Trophoblast cell (in vitro differentiated cells and primary cell): ENCODE measurements at places on chromosomes 3 and 15.

GRCh38 chr15:51092480-51093040 lies 2.1 kb downstream of the TNFAIP8L3 start:
- DNase-seq: no peak

- DNase-seq: no peak
Observed at GRCh38 chr3:184391266-184391665, 11.4 kb downstream of the CHRD start.

DNA sequence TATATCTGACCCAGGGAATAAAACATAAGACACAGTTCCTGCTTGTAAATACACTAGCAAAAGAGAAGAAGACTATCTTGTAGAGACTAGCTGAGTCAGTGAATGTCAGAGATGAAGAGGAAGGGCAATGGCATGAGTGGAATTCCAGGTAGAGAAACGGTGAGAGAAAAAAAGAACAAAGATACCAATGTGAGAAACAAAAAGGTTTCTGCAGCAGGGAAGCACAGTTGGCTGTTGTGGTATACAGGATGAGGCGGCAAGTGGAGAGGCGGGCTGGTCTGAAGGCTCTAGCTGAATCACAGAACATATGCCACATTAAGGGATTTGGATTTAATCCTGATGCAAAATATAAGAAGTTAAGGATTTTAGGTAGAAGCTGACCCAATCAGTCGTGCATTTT lies 17.1 kb upstream of the TASOR start:
- peak; percentile 67 for DNase-seq

GRCh38 chr3:24184528-24185176 lies 239.6 kb downstream of the NR1D2 start:
- no peak for DNase-seq

- no peak for DNase-seq
Observed at GRCh38 chr3:42085641-42086376, 5.3 kb upstream of the TRAK1 start.

DNA sequence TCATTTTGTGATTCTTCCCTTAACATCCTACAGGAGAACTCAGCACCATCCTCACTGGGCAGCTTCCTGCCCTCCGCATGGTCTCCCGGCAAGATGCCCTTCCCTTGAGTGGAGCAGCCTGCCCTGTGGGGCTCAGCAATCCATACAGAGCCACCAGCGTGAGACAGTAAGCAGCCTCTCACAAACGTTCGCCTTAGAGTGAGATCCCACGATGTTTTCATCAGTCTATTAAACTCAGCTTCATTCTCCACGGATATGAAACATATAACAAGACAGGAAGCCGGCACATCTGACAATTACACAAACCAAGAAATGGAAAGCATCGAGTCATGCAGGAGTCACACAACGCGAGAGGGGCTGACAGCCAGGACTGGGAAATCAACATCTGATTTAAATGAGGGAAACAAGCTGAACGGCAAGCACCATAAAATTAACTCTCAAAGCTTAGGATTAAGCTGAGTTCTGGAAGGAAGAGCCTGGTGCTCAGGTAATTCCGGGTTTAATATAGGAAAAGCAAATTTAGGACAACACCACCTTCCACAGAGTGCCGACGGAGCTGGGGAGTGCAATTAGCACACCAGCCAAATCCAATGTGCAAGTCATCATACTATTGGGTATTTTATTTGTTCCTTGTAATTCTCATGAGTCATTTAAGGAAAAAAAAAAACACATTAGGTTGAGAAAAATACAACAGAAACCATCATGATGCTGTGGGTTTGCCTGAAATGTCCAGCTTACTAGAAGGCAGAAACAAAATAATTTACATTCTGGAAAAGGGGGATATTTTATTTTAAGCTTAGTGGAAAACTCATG lies 272.0 kb downstream of the OCA2 start:
- no peak for DNase-seq

DNA sequence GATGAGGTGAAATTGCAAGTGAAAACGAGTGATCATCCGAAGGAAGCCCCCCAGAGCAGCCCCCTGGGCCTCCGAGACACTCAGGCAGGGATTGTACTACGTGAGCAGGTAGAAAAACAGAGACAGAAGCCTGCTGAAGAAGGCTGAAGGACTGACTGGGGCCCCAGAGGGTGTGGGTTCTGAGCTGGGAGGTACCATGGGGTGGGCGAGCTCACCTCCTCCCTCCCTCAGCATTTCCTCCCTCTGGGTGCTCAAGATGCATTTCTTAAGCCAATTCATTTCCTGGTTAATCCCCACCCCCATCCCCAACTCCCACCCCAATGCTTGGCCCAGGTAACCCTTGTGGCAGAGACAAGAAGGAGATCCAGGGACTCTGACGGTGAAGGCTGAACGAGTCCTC lies 108.7 kb downstream of the BDH1 start:
- no peak for DNase-seq

DNA sequence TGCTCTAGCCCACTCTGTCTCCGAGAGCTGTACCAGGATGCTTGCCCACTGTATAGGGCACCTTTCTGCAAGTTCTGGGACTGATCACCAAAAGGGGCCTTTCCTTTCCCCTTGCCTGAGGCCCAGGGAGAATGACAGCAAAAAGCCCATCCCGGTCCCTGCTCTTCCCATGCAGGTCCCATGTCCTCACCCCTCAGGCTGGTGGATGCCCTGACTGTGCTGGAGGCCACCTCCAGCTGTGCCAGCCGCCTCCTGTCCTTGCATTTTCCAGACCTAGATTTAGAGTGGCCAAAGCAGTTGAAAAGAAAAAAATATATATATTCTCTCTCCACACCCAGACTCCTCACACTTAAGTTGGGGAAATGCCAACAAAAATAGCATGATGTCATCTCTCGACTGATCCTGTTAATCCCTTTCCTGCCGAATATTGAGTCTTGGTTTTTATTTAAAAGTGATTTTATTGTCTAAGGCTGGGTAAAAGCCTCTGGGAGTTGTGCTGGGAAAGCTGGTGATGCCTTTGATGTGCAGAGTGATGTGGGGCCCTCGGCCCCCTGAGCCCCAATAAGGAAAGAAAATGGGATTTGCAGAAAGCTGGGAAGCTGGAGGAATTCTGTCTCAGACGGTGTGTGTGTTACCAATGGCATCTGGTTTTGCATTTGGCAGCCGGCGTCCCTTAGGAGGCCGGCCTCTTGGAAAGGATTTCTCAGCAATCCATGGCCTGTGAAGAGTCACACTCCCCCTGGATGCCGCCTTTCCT lies 29.3 kb upstream of the TPM1 start:
- DNase-seq: no peak

DNA sequence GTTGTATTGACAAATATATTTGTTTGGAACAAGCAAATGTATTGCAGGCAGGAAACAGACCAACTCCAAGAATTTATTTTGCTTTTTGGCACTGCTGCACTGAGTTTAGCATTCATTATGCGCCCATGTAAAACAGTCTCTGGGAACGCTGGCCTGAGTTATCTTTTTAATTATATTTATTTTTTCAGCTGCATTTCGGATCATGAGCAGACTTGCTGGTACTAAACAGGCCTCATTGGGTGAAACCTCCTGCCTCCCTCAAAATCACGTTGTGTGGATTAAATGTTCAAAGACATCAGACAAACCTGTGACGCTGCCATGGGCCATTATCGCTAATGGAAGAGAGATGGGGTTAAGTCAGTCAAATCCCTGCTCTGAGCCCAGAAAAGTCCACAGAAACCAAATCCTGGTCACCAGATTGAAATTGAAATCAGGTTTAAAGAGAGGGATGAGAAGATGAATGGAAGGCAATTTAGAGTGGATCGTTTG lies 511.1 kb upstream of the PROK2 start:
- no peak for DNase-seq

DNA sequence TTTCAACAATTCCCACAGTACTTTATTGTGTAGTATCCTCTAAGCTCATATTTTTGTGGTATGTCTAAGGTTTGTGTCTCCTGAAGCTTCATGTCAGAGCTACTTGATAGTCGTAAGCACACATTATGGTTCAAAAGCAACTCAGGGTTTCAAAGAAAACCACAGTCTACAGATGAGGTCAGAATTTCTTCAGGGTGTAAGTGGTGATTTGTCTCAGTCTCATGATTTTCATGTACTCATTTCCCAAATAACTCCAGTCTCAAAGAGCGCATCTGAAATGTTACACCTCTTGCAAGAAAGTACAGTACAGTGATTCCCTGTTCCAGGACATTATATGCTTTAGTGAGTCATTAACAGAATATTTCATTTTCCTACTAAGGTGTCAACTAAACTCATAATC lies 47.5 kb upstream of the SSR3 start:
- no peak for DNase-seq

- DNase-seq: no peak
Observed at GRCh38 chr3:53155760-53156159, 5.2 kb upstream of the PRKCD start.

DNA sequence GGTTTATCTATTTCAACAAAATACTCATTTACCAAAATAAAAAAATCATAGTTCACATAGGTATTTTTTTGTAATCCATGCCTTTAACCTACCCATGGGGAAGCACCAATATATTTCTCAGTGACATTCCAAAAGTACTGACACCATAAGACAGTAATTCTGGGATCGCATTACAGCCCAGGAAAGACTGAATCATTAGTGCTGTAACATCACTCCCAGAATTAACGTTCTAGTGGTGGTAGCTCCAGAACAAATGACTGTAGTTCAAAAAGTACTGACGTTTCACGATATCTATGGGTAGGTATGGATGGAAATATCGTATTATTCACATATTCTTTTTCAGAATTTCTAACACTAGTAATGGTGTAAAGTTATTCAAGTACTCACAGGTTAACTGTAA lies 54.3 kb upstream of the NEK10 start:
- no peak for DNase-seq

GRCh38 chr15:98953000-98953787 lies 54.4 kb downstream of the PGPEP1L start:
- peak; percentile 21 for DNase-seq

DNA sequence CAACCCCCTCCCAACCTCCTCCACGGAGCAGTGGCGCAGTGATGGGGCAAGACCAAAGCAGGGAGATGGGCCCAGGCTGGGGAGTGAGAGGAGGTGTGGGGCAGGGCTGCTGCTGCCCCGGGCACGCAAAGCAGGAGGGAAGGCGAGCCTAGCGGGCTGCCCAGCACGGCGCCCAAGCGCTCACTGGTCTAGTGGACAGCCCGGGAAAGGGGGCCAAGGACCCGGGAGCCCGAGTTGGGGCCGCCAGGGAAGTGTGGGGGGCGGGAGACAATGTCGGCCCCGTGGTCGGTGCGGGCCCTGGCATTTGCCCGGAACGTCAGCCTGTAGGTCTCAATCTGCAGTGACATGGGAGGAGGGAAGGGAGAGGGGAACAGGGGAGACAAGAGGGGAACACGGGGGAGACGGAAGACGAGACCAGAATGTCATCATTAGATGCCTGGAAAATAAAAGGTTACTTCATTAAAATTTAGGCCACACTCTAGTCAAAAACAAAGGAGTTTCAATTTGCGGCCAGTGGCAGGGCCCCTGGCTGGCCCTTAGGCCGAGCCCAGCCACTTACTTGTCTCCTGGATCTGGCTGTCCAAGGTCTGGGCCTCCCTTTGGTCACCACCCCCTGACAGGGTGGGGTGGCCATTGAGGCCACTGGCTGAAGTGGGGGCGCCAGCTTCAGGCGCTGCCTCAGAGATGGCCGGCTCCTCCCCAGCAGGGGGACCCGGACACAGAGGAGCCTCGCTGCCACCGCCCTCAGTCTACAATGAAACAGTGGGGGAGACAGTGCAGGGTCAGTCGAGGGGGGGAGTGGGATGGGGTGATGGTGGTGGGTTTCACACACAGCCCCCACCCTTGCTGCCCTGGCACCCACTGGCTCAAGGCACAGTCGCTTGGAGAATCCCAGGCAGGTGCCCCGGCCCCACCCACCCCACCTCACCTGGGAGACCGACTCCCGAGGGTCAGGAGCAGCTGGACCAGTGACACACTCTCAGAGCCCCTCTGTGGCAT lies 50.0 kb downstream of the DHX30 start:
- no peak for DNase-seq

- DNase-seq: no peak
Observed at GRCh38 chr3:29397406-29397805, 116.5 kb downstream of the RBMS3 start.

- DNase-seq: no peak
Observed at GRCh38 chr3:154728285-154728684, 298.3 kb upstream of the GPR149 start.

DNA sequence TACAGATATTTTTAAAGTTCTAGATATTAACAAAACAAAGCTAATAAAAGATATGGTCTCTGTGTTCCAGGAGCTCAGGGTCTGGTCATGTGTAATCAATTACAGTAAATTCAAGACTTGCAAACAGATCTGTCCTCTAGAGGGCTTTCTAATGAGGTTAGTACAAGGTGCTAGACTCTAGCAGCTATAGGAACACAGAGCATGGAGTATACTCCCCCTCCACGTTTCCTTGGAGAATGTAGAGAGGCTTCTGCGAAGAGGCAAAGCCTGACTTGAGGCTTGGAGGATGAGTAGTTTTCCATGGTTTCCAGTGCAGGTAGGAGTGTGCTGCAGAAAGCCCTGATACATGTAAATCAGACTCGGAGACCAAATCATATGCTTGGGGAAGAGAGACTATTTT lies 32.7 kb upstream of the DLG1 start:
- no peak for DNase-seq

- DNase-seq: no peak
Observed at GRCh38 chr15:62365795-62366442, 200.8 kb upstream of the C2CD4B start.

DNA sequence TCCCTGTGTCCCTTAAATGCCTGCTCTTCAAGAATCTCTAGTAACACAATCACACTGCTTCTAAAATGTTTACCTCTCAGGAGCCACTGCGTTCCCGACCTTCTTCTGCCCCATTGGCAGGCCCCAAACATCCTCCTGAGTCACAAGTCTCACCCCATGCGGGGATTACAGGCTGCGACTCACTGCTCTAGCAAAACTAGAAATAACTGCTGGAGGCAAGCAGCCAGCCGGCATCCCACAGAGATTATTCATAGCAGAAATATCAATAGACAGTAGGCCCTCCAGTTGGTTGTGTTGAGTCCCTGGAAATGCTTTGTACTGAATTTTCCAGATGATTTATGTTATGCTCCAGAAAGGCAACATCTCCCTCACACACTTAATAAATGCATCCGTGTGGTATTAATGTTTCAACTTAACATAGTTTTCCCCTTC lies 64.8 kb downstream of the RFTN1 start:
- DNase-seq: peak; percentile 71

GRCh38 chr3:2303566-2303965 lies 204.9 kb downstream of the CNTN4 start:
- DNase-seq: no peak
